Kasumi-1 (cell line): ENCODE measurements at places on chromosomes 2 and 18.
A peak's percentile ranks its signal among the peaks of the same experiment; 100 is the strongest.

DNA sequence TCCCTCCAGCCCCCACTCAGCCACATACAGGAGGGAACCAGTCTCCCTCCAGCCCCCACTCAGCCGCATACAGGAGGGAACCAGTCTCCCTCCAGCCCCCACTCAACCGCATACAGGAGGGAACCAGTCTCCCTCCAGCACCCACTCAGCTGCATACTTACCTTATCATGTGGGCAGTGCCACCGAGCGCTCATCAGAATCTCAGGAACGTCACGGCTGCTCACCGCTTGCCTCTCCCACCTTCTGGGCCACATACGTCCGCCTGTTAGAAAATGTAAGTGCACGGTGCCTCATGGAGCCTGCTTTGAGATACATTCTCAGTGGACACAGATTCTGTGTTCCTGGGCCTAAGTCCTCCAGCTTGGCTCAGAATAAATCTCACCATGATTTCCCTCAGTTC, 124.8 kb downstream of the PXDN start:
- no peak for DNase-seq

DNA sequence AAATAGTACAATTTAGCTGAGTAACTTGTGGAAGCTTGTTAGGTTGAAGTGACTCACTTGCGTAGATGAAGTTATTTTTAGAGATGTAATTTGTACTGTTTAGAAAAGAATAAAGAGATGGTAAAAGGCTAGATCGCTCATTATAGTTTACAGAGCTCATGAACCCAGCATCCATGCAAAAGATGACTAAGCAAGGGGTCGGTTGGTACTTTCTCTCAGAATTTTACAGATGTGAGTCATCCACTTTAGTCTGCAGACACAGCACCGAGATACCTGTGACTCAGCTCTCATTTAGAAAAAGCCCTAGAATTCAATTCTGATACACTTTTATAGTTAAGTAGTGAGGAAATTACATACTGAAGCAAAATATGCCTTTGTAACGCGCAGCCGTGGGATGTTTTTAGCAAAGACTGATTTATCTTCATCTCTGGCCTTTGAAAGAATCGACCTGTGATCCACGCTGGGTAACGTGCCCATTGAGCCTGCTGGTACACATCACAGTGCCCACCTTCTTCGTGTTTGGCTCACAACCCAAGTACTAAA, 116.5 kb upstream of the FOSL2 start:
- DNase-seq: no peak

DNA sequence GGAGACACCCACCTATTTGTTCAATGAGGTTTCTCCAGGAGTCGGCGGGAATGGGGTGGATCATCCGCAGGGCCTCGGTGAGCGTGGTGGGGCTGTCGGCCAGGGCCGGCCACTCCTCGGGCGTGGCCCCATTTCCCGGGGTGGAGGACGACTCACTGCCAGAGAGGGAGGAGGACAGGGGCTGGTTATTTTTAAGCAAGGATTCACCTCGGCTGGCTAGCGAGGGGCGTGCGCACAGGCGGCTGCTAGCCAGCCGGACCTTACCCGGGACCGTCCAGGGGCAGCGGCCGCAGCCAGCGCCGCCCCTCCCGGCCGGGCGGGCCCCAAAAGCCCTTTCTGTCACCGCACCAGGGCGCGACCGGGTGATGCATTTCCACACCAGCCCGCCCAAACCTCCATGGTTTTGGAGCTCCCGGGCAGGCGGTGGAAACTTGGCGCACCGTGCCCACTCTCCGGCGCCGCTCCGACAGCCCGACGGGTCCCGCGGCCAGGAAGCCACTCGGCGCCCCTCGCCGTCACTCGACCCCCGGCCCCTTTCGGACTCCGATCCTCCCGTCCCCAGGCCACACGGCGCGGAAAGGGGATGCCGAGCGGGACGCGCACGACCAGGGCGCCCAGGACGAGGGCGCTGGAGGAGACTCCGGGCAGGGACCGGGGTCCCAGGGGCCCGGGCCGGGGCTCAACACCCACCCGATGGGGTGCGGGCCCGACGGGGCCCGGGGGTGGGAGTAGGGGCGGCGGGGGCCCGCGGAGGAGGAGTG, 57.1 kb downstream of the SNORC start:
- no peak for DNase-seq

DNA sequence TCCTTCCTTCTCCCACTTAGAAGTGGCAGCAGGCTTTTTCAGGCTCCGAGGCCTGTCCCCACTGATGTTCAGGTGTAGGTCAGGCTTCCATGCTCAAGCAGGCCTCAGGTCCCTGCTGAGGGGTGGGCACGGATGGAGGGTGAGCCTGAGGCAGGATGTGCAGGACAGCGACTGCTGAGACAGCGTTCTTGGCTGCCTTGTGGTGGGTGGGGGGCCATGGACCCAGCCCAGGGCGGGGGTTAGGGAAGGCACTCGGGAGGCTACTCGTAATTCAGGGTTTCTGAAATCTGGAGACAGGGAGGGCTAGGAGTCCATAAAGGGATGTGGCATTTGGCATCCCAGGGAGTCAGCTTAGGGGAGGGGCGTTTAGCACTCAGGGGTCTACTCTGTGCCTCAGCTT, 30.3 kb downstream of the COLEC11 start:
- no peak for DNase-seq

DNA sequence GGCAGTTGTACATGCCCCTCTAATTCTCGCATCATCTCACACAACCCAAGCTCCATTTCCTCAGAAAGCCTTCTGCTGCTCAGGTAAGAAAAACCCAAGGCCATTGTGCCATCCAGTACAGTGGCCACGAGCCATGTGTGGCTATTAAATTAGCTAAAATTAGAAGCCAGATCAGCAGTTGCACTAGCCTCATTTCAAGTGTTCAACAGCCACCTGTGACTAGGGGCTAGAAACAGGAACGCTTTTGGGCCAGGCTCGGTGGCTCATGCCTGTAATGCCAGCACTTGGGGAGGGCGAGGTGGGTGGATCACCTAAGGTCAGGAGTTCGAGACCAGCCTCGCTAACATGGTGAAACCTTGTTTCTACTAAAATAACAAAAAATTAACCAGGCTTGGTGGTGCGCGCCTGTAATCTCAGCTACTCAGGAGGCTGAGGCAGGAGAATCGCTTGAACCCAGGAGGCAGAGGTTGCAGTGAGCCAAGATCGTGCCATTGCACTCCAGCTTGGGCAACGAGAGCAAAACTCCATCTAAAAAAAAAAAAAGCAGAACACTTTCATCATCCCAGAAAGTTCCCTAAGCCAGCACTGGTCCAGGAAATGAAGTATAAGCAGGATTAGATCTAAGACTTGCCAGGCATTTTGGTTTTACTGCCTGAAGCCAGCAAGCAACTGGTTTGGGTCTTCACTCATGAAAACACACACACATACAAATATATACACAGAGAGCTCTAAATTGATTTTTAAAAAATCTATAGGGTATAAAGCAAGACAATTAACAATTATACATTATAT, 35.7 kb downstream of the ATP8B1 start:
- DNase-seq: no peak

DNA sequence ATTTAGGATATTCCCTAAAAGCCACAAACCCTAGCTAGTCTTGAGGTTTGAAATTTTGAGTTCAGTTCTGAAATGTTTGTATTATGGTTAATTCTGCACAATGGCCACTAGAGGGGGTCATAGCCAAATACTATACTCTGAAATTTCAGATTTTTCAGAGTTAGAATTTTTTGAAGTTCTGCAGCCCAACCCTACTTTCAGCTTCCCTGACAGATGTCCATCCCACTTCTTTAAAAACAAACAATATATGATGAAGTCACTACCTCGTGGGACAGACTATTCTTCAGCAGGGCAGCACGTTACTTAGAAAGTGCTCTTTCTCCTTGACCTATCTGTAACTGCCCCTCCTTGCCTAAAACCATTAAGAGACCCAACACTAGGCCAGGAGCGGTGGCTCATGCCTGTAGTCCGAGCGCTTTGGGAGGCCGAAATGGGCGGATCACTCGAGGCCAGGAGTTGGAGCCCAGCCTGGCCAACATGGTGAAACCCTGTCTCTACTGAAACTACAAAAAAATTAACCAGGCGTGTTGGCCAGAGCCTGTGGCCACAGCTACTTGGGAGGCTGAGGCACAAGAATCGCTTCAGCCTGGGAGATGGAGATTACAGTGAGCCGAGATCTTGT, 48.2 kb upstream of the PAPOLG start:
- DNase-seq: peak; percentile 72

GRCh38 chr18:78240101-78240500, 739.5 kb upstream of the SALL3 start:
- no peak for DNase-seq

DNA sequence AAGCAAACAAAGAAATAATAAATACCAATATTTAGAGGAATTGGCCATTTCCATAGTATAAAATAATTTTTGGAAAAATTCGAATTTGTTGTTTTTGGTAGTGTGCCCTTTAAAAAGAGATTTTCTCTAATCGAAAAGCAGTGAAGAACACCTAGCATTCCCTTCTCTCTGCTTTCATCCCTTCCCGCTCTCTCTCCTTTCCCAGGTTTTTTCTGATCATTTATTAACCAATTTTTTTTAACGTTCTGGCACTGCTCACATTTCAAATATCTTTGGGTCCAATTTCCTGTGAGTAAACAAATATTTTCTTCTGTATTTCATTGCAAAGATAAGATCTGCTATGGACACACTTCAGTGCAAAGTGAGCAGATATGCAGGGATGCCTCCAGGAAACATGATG, 101.2 kb downstream of the ZNF407 start:
- DNase-seq: no peak

DNA sequence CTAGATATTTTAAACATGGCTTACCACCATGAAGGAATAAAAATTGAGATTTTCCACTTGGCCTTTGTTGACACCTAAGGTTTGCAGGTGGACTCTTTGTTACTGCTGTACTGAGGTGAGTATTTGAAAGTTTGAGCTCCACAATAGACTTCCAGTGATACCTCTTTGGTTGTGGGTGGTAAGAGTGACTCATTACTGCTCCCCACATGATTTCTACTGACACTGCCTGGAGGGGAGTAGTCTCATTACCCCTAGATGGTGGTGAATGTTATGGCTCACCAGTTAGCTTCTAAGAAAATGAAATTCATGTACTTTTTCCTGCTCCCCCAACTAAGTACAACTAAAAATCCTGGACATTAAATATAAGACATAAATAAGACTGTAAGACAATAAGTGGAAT, 1183.1 kb upstream of the TMEFF2 start:
- DNase-seq: no peak
